Stimulated activated CD4-positive, alpha-beta T cell treated with anti-CD3 and anti-CD28 coated beads, TNF-alpha, amount 100 ng/mL, for 48 hours (primary cell): ENCODE measurements at places on chromosomes 3 and 15.
A peak's percentile ranks its signal among the peaks of the same experiment; 100 is the strongest.

- DNase-seq = no peak
Observed at GRCh38 chr3:143078883-143079282, 40.7 kb upstream of the CHST2 start.

DNA sequence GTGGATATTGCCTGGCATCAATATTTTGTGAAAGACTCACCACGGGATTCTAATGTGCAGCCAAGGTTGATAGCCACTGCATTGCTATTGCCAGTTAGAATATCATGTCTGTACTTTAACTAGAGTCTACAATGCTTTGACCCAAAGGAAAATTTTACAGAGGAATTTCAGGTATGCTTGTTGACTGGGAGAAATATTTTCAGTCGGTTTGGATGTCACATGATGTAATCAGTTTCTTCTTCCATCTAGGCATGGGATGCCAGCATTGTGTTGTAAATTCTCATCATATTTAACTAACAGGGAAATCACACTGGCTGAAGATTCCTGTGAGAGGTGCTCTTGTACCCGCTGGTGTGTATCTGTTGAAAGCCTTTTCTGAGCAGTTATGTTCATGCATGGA is 508.9 kb upstream of the ADAMTS9 start:
- no peak for DNase-seq

DNA sequence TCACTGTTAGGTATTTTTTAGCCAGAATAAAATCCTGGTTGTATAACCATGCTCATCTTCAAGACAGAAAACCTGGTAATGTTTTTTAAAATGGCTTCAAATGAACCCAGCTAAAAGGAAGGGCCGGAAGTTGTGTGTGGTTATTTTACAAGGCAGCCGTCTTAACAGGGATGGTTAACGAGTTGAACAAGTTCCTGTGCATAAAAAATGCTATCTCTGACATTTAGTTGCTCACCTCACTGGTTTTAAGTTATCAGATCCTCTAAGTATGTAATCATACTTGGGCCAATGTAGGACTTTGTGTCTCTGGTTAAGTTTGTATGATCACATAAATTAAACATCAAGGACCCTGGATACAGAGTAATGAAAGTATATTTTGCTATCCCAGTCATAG is 2.1 kb downstream of the ATP11B start:
- no peak for DNase-seq

GRCh38 chr3:50470658-50471057 is 32.8 kb downstream of the CACNA2D2 start:
- DNase-seq = no peak

GRCh38 chr3:189827108-189827507 is 195.9 kb downstream of the TP63 start:
- no peak for DNase-seq

DNA sequence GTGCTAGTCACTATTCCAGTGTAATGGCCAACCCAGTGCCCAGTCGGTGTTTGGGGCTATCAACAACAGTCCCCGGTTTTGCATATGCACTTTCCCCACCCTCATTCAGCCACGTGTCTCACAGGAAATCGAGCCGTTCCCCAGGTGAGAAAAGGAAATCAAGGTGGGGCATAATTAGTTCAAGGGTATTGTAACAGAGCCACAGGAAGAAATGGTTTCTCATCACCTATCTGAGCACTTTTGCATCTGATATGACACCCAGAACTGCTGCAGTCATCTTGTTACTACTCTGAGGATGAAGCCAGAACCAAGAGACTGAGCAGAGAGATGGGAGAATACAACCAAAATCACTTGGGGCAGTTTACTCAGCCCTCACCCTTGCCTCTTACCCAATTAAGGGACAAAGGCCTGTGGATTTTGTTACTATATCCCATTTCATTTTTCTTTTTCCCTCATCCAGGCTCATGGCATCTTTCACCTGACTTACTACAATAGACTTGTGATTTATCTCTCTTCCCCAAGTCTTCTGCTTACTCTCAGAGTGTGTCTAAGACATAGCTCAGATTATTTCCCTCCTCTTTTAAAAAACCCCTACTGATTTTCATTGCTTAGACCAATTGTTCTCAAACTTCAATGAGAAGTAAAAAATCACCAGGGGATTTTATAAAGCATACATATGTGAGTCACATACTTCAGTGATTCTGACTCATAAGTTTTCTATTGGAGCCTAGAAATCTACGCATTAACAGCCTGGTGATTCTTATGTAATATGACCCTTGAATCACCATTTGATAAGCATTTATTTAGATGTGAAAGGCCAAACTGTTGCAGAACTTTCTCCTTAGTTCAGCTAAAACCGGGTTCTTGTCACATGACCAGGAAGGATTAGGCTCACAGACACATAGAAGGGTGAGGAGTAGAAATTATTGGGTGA is 40.5 kb downstream of the TRAT1 start:
- DNase-seq = no peak

GRCh38 chr15:75810874-75811498 is 32.3 kb upstream of the UBE2Q2 start:
- no peak for DNase-seq

DNA sequence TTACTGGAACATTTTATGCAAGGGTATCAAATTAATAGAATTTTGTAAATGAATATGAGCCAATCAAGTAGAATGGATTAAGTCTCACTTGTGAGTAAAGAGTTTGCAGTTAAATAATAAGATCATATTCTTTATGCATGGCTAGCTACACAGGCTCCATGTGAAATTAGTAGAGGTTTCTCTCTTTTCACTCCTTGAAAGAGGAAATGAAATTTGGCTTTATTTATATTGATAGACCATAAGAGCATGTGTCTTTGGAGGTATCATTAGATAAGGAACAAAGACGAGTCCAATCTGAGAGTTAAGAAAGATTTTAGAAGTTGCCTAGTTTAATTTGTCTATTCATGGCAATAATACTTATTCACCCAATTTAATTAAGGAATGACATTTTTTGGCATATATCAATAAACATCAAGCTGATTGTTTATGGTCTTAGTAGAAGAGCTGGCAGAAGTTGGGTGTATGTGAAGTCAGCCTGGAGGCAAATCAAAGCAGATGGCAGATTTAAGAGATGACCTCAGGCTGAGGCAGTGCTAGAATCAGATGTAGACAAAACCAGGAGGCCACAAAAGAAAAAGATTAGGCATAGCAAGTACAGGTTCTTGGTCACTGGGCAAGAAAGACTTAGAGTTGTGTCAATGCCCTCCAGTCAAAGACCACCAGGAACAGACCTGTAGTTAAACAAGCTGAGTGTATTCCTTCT is 406.5 kb upstream of the ARHGEF26 start:
- no peak for DNase-seq

DNA sequence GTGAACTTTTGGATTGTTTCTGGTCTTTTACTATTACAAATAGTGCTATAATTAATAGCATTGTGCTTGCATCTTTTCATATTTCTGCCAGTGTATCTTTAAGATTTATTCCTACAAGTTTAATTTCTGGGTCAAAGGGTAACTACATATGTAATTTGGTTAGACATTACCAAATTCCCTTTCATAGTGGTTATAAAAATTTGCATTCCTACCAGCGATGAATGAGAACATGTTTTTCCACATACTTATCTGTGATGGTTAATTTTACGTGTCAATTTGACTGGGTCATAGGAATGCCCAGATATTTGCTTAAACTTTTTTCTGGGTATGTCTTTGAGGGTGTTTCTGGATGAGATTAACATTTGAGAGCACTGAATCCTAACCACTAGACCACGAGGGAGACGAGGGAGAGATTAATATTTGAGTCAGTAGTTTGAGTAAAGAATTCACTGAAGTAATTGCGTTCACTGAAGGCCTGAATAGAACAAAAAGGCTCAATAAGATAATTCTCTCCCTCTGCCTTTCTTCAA is 132.3 kb upstream of the NEO1 start:
- no peak for DNase-seq

- no peak for DNase-seq
Observed at GRCh38 chr3:159616234-159616825, 372.3 kb upstream of the IL12A start.

DNA sequence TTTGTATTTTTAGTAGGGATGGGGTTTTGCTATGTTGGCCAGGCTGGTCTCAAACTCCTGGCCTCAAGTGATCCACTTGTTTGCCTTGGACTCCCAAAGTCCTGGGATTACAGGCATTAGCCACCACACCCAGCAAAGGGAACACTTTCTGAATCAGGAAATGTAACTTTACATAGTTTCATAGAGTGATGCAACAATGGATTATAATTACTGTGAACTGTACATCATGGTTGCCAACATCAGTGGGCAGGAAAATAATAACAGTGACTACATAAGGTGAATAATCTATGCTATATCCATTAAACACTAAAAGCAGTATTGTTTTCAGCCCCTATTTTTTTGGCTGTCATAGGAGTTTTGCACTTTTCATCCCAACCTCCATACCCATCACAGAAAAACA is 5.0 kb upstream of the KPNA1 start:
- DNase-seq = no peak

DNA sequence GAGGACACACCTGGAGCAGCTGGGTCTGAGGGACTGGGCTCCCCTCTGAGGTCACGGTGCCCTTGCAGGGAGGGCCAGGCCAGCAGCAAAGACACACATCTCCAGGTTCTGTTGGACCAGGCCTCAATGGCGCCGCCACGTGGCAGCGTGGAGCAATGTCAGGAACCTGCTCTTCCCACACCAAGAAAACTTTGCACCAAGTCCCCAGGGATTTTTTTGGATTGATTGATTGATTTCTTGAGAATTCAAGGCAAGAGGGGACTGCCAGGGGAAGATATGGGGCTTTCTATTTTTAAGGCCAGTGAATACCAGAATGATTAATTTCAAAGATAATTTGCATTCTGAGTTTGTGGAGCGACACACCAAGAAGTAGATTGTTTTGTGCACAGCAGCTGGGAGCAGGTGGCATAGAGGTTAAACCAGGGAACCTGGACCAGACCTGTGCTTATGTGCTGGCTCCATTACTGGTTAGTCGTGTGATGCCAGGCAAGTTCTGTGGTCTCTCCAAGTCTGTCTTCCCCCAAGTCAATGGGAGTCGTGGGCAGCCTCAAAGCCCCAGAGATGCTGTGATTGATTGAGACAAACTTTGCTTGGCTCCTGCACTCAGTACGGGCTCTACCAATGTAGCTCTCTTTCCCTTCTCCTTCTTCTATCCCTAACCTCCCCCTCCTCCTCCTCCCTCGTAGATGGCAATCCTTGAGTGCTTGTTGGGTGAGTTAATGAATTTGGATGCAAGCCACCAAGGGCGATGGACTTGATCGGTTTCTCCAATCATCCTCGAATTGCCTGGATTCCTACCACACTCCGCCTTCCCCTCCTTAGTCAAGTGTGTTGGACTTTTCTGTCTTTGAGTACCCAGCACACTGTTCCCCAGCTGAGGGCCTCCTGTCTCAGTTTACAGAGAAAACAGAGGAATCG is 96.2 kb upstream of the TRPM1 start:
- DNase-seq = peak; percentile 35

DNA sequence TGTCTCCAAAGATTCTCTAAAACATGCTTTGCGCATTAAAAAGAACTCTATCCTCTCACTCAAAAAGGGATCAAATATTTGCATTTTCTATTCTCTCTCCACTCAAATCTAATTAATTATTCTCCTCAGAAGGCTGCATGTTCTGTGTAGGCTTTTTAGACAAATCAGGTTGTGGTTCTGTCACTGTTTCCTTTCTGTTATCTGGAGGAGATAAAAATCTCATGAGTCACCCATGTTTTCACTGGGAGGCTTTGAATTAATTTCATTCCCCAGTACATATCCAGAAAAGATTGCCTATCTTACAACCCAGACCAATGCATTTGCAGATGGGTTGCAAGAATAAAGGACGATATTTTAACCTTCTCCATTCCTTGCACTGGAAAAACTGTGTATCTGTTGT is 446.5 kb downstream of the GRM7 start:
- DNase-seq = no peak

- no peak for DNase-seq
Observed at GRCh38 chr3:172194702-172195406, 155.5 kb downstream of the FNDC3B start.

DNA sequence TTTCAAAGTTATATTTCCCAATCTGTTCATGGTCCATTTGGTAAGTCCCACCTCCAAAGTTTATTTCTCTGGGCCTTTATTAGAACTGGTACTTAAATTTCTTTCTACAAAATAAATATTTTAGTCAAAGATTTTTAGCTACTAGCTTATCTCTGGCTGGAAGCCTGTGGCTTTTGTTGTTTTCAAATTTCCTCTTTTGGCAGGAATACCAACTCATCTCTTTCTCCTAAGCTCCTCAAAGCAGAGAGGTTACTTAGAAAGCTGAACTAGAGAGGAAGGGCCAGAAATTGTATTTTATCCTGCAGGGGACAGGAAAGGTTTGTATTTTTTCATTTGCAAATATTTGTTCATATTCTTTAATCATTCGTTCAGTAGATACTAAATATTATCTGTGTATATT is 227.8 kb downstream of the TBL1XR1 start:
- DNase-seq = no peak

GRCh38 chr3:196763179-196763578 is 23.5 kb downstream of the PAK2 start:
- DNase-seq = no peak

DNA sequence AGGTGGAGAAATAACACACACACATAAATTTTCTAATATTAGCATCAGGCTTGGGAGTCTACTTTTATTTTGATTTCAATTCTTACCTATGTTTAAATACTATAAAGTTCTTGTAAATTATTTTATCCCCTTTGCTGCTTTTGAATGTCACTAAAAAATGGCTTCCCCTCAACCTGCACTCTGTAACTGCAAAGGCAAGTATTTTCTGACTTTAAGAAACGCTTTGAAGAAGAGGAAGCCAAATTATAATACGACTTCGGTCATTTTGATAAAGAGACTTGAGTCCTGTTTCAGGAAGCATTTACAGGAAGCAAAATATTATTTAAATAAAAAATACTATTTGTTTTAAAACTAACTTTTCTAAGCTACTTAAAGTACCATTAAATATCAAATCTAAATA is 627.7 kb upstream of the AGTR1 start:
- DNase-seq = no peak

GRCh38 chr15:89669941-89670340 is 9.2 kb downstream of the PLIN1 start:
- DNase-seq = no peak

DNA sequence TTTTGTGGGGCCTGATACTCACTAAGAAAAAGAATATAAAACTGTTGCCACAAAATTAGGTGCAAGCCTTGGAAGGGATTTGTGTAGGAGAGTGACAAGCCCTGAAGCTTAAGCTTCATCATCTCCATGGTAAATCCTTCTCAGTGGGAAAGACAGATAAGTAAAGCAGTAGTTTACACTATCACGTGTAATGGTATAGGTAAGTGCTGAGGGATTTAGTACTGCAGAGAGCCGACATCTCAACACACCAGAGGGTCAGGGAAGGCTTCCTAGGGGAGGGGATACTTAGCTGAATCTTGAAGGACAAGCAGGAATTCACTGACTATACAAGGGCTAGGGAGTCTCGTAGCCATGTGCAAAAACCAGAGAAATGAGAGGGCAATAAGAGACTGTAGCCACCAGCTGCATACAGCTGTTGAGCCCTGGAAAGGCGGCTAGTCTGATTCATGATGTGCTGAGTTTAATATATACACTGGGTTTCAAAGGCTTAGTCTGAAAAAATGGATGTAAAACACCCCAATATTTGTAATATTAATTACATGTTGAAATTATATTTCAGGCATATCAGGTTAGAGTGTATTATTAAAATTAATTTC is 11.1 kb downstream of the SLC24A1 start:
- no peak for DNase-seq
